ENCODE measurements at places on chromosomes 12 and 14.

GRCh38 chr12:130026608-130027176 lies 122.9 kb upstream of the TMEM132D start:
- DNase-seq: peak; percentile 40

- no peak for DNase-seq
Measured at GRCh38 chr12:8011331-8011730, 21.2 kb upstream of the FOXJ2 start.

DNA sequence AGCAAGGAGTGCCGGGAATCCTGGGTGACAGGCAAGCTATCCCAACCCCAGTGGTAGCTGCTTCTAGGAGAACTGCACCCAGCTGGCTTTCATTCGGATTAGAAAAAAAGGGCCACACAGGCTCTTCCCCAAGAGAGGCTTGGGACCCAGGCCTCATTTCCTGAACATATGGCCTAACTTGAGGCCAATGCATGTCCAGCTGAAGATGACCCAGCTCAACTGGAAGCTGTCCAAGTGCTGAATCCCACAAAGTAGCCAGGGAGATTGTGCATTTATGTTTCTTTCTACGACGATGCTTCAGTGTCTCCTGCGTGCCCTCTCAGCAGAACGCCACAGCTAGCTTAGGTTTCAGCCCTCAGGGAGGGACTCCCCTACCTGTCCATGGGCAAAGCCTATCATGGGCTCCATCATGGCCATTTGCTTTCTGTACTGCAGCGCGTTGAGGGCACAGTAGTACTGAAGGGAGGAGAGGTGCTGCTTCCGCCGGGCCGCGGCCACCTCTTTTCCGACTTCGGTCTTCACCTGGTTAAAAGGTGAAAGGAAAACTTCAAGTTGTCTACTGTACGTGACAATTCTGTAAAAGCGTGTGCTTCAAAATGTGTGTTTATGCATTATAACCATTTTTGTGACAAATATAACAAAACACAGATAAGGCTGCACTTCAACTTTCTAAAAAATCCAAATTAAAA lies 29.1 kb downstream of the APPL2 start:
- no peak for DNase-seq

DNA sequence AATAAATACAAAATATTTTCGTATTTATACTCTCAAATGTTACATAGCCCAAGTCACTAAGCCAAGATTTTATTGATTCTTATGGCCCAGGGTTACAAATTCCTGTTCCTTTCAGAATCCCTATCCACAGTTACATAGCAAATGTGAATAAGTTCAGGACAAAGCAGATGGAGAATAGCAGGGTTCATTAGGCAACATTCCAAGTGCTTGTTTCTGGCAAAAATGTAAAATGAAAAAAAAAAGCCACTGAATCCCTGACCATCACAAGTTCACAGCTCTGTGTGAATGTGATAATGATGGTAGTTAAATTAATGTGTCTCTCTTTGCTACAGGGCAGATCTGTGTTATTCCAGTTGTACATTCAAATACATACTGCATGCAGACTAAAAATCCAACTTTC lies 74.6 kb downstream of the KCNC2 start:
- no peak for DNase-seq

DNA sequence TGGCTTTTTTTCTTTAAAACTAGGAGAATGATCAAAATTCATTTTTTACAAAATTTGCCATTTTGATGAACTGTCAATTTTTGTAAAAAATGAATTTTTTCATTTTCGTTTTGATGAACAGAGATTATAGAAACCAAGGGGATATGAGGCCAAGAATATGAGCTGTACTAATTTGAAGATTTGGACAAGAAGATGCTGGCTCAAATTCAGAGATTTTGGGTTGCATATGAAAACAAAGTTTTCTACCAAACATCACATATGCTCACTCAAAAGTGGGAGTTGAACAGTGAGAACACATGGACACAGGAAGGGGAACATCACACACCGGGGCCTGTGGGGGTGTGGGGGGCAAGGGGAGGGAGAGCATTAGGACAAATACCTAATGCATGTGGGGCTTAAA lies 230.7 kb downstream of the SNAPC1 start:
- DNase-seq: no peak

DNA sequence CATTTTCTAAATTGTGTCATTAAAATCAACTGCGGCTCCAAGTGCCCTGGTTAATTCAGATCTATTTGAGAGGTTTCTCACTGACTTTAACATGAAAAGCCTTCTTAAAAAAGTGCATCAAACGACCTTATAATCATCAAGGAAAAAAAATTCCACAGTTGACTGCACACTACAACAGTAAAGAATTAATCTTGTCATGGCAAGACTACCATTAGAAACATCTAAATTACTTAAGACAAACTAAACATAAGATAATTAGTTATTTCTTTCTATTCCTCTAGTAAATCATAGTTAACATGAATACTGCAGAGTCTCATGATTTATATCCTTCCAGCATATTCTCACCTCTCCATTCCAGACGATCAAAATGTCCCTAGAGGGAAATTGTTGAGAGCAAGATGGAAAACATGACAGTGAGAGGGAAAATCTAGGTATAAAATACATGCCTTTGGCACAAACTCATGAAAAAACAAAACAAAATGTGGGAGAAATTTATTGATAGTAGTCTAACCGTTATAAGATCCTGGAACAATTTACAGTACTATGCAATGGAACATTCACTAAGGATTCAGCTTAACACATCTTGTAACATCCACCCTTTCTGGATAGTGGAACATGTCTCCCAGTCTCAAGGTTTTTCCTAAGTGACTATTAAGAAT lies 112.5 kb downstream of the PRKD1 start:
- no peak for DNase-seq

DNA sequence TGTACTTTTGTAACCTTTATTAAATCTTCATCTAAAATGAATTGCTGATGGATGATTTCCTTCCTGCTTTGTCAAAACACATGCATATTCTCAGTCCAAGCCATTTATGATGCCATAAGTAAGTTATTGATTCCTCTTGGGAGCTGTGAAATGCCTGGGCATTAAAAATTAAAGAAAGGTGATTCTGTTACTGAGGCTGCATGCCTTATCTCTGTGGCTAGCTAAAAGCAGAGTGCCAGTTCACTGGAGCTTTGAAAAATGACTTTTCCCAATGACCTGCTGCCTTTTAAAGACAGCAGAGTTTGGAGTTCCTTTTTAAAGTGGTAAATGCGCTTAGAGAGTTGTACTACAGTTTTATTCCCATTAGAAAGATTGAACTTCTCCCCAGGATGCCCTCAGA lies 152.1 kb downstream of the TMTC2 start:
- DNase-seq: no peak

DNA sequence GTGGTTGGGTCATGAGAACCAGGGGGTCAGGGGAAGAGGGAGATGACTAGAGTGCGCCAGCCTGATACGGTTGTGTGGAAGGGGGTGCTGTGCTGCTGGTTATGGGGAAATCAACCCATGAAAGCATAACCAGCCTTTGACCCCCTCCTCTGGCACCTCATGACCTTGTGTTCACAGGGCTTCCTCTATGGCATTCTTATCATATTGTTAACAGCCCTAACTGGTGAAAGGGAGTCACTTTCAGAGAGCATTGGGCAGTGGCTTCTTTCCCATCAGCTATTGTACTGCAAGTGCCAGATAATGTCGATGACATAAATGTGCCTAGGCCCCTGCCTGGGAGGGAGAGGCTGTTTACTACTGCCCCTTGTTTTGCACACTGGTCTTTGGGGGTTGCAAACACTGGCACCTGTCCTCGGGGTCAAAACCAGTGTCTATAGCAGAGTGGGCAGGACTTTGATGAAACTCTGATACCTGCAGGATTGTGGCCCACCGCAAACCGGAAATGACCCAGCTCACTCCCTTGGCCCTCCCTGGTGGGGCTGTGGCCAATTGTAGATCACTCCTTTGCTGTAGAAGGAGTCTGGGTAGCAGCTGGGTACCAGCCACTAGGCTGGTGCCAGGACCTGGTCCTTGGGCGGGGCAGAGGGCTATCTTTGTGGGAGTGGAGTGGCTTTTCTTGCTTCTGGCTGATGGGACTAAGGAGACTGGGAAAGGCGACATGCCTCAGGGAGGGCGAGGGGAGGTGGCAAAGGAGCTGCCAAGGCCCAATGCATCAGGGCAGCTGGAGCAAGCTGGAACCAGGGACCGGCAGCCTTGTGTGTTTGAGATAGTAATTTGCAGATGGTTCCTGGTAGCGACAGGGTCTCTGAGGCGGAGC lies 634 bp upstream of the TMEM63C start:
- no peak for DNase-seq

DNA sequence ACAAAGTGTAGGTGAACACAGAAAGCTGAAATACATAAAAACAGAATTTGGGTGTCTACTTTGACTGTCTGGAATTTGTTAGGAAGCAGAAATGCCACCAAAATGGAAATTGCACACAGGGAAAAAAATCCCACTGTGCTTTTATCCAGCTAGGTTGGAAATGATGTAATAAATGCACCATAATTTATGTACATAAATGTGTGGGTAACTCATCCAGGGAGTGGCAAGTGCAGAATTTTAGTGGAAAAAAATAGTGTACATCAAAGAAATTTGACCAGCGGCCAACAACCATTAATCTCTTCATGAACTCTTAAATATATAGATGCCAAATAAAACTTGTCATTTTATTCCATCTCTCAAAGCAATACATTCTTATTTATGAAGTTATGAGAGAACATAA lies 105.6 kb downstream of the LLPH start:
- DNase-seq: no peak

- DNase-seq: no peak
Measured at GRCh38 chr12:125145196-125145595, 80.0 kb downstream of the AACS start.

DNA sequence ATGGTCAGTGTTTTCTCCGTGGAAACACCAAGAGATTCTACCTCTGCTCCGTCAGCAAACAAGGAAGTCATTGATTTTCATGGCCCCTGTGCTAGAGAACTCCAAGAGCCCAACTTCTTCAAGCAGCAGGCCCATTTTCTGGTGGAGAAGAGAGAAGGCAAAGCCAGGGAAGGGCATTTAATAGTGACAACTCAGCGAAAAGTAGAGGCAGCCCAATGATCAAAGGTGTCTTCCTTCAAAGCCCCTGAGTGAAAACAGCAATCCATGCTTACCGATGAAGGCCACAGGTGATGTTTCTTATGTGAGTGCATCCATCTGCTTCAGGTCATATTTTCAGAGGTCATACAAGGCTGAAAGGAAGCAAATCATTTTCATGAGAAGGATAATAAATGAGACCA lies 77.3 kb downstream of the VCPKMT start:
- no peak for DNase-seq

GRCh38 chr12:1220127-1221092 lies 229.4 kb downstream of the ERC1 start:
- DNase-seq: no peak

GRCh38 chr12:48489012-48489411 lies 6.7 kb downstream of the C12orf54 start:
- DNase-seq: no peak

DNA sequence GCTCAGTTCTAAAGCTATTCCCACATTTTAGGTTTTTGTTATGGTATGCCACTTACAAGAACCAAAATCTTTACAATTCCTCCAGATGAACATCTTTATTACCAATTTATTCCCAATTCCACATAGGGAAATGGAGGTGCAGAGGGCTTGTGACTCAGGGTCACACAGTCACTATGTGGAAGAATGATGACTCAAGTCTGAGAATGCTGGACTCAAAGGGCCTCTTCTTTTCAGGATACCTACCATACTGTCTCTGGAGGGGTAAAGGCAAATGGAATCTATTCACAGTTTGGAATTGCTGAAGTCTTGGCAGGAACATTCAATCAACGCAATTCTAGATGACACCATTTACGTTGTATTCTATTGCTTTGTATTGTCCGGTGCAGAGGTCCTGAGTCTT lies 48.2 kb upstream of the MANSC4 start:
- DNase-seq: no peak

- peak; percentile 77 for DNase-seq
Measured at GRCh38 chr12:54191550-54192022, 2.8 kb upstream of the SMUG1 start.

- no peak for DNase-seq
Measured at GRCh38 chr14:24837280-24838046, 203.5 kb upstream of the GZMB start.

DNA sequence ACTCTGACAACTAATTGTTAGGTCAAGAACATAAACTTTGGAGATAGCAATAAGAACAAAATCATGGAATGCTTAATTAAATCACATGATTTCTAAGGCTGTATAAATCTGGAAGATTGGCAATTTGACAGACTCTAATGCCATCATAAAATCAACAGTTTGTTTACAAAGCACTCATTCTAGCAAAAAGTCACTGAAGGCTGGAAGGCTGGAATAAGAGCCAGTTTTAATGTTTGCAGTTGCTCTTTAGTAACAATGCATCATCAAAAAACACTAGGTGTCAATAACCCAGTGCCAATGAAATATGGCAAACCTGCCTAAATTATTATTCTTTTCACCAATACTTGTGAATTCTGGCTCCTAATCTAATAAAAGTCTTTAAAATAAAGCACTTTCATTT lies 65.0 kb downstream of the NUMB start:
- no peak for DNase-seq

- DNase-seq: no peak
Measured at GRCh38 chr12:32917094-32917611, 20.6 kb upstream of the PKP2 start.

GRCh38 chr12:89884416-89884898 lies 175.8 kb upstream of the ATP2B1 start:
- DNase-seq: no peak

DNA sequence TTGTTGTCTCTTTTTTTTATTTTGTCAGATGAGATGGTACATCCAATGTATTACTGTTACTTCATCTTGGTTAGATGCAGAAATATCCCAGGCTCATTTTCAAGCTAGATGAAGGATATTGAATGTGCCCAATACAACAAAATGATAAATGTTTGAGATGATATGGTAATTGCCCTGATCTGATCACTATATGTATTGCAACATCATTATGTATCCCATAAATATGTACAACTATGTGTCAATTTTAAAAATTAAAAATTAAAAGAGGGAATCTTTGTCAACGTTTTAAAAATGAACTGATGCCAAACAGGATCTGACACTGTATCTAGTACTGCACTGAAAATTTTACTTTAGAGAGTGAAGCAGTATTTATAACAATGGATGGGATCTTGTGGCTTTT lies 78.5 kb downstream of the PPM1H start:
- no peak for DNase-seq

DNA sequence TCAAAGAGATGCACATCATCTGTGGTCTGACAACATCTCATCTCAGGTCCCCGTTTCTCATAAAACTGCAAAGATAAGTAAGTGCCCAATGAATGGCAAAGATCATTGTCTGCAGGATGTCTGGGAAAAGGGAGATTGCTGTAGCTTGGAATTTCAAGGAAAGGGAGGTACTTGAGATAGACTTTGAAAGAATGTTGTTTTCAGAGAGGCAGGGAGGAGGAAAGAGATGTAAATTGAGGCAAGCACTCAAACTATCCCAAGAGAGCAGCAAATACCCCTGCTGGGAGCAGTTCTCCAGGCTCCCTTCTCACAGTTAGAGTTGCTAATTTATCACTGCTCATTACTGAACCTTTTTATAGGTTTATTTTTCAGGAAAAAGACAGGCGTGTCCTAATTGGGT lies 107.1 kb downstream of the MYRFL start:
- DNase-seq: no peak

GRCh38 chr14:91935586-91935985 lies 11.9 kb downstream of the FBLN5 start:
- no peak for DNase-seq
